ENCODE measurements at places on chromosomes 1 and 21. TPM values are rescaled to one million over a fixed set of nuclear protein-coding genes. Genes with fewer than 3 reads are reported as not detected.

OLFML3 gene
- total RNA-seq = 0.36 TPM

NLRP3 gene
- total RNA-seq = 0.14 TPM

MAP3K21 gene
- total RNA-seq = 1.4 TPM

APOBEC4 gene
- not detected for total RNA-seq

CFHR5 gene
- not detected for total RNA-seq

SMIM12 gene
- total RNA-seq = 39.7 TPM

VASH2 gene
- 0.14 TPM for total RNA-seq

LAMC2 gene
- 0.53 TPM for total RNA-seq

CADM3 gene
- 2.1 TPM for total RNA-seq

NBPF3 gene
- total RNA-seq = 6.1 TPM

MTX1 gene
- 43.9 TPM for total RNA-seq

RBP7 gene
- not detected for total RNA-seq

CFAP107 gene
- total RNA-seq = not detected

CYP4Z1 gene
- total RNA-seq = not detected

EXO1 gene
- total RNA-seq = 26.9 TPM

KRTAP19-3 gene
- total RNA-seq = not detected

TACSTD2 gene
- total RNA-seq = 0.22 TPM

CRP gene
- not detected for total RNA-seq

ANP32E gene
- 55.9 TPM for total RNA-seq

GRIK3 gene
- total RNA-seq = not detected

GUCA2B gene
- total RNA-seq = not detected

Data from thoracic aorta endothelial cell (primary cell).